ENCODE measurements at places on chromosomes 4 and X.

- no peak for DNase-seq
Observed at GRCh38 chr4:176789955-176790354, 2.8 kb downstream of the VEGFC start.

GRCh38 chr4:145298885-145299284, 118.5 kb upstream of the OTUD4 start:
- DNase-seq, result no peak

- DNase-seq, result no peak
Observed at GRCh38 chrX:22404297-22404696, 131.6 kb downstream of the CBLL2 start.

DNA sequence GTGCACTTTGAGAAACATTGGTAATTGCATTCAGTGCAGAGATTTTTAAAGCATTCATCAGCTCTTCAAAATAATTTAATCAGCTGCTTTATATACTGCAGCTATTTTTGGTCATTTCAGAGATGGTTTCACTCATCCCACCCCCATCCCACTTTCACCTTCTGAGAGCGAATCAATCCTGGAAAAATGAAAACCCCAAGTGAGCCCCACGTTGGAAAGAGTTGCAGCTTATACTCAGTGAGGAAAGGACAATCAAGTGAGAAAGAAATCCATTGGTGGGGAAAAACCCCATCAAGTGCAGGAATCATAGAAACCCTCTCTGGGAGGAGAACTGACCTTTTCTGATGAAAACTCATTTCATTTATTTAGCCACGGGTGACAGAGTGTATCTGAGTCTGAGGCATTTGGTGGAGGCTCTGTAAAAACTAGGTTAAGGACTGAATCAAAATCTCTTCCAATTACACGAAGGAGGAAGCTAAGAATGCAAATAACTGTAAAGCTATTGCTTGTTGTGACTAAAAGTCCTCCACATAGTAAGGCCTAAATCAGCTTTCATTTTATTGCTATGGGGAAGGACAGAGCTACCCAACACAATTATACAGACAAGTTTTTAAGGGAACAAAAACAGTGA, 240.4 kb upstream of the PGRMC2 start:
- DNase-seq, result no peak

- no peak for DNase-seq
Observed at GRCh38 chrX:132231587-132231986, 12.3 kb upstream of the RAP2C start.

- DNase-seq, result peak; percentile 37
Observed at GRCh38 chrX:103376118-103376978, at the start of gene BEX3. Gene BEX3, plus strand, starts transcription at chrX:103376538. Its CDS starts 984 bp downstream, at chrX:103377522.

DNA sequence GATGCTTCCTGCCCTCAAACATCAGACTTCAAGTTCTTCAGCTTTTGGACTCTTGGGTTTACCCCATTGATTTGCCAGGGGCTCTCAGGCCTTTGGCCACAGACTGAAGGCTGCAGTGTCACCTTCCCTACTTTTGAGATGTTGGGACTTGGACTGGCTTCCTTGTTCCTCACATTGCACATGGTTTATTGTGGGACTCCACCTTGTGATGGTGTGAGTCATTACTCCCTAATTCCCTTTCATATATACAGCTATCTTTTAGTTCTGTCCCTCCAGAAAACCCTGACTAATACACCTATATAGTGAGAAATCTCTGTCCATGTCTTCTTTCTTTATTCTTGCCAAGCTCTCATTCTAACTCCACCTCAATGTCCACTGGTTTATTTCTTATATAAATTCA, 736.9 kb upstream of the HS3ST1 start:
- DNase-seq, result no peak

DNA sequence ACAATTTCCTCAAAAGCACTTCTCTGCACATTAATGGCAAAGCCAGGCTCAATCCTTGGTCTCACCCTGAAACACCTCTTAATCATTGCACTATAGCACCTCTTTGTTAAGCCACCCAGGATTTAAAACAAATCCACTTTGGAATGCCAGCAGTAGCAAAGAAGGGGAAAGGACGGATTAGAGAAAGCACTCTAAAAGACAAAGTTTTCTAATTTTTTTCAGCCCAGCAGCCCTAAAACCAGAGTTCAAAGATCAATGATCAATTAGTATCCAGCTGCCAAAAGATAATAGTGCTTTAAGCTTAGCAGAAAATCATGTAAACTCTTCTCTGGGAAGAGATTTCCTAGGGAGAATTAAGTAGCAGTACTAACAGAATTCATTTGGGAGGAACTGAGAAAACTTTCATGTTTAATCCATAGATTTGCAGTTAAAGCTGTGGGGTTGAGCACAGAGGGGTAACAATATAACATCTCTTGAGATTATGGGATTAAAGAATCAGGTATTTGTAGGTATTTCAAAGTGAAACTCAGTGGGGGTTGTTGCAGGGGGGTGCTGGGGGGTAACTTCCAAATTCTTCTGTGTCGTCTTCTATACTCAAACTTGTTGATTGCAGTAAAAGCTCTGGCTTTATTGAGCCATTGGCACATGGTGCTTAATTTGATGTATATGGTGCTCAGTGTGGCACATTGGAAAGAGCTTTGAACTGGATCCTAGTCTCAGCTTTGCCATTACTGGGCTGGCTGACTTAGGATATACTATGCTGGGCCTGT, 61.8 kb downstream of the LRRC66 start:
- no peak for DNase-seq

DNA sequence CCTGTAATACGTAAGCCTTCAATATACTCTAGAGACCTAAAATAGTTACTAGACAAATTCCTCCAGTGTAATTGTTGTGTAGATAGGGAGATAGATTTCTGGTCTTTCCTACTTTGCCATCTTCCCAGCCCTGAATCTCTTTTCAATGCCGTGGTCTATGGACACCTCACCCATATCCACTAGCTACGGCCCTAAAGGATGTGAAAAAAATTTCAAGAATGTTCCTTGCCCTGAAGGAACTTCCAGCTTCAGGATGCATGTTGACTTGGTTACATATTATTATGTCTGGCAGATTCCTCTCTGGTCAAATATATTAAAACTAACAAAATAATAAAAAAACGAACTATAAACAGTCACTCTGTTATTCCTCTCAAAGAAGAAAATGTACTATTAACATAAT, 52.4 kb upstream of the TSPAN5 start:
- no peak for DNase-seq

- DNase-seq, result no peak
Observed at GRCh38 chr4:74018771-74019170, 19.7 kb downstream of the CXCL3 start.

DNA sequence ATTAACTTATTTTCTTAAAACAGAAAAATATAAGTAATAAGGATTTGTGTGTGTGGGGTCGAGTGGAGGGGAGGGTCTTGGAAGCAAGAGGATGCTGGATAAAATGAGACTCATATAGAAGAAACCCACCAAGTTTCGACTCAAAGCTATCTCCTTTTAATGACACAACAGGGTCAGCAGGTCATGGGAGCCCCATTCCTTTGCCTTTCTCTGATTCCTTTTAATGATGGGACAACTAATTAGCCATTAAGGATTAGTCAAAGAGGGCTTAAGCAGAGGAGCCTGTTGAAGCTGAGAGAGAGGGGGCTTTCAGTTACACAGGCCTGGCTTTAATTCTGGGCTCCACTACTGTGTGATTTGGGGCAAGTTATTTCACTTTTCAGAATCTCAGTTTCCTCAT, 102.8 kb downstream of the GPR50 start:
- no peak for DNase-seq

DNA sequence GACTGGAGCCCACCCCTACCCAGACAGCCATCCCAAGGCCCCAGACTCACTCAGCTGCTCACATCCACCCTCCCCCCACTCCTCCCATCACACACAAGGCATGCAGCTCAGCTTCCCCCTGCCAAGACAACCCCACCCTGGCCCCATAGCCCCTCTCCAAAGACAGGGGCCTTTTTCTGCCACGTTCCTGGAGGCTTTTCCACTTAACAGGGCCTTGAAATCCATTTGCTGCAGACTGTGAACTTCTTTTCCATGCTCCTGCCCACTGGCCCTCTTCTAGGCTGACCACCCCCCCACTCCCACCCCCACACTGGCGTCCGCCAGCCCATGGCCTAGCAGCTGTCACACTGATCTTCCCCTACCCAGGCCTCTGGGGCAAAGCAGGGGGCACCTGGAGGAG, 76.0 kb downstream of the PJA1 start:
- no peak for DNase-seq

- no peak for DNase-seq
Observed at GRCh38 chrX:270848-271367, 10.3 kb upstream of the PLCXD1 start.
